ENCODE measurements at places on chromosomes 2 and 18.

DNA sequence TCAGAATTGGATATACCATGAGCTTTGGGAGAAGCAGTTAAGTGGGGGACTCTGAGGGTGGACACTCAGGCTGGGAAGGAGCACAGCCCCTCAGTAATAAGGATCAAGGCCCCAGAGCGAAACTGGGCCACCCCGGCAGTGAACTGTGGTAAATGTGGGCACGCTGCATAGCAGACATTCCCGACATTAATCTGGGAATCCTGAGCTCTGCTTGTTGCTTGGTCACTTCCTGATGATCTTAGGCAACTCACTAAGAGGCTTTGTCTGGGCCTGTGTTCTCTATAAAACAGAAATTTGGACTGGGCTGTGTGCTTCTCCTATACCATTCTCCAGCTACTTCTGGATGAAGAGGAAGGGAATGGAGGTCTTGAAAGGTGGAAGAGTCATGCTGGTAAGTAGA lies 4.8 kb downstream of the TGFBRAP1 start:
- no peak for DNase-seq

GRCh38 chr2:199602271-199602895 lies 144.6 kb upstream of the SATB2 start:
- DNase-seq, result no peak

DNA sequence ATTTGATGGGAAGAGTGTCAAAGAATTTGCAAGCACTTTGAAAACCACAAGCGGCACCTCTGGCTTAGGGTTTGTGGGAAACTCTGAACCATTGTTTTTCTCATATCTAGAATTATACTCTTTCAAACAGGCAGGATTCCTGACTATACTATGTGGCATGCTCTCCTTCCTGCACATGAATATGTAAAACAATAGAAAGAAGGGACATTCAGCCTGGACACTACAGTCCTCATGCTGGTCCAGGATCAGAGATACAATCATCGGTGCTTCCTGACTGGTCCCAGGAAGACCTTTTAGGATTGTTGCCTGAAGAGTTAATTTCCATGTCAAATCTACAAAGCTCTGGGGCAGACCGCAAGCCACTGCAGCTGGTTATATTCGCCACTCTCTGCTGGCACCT lies 55.7 kb upstream of the RASGRP3 start:
- DNase-seq, result no peak

DNA sequence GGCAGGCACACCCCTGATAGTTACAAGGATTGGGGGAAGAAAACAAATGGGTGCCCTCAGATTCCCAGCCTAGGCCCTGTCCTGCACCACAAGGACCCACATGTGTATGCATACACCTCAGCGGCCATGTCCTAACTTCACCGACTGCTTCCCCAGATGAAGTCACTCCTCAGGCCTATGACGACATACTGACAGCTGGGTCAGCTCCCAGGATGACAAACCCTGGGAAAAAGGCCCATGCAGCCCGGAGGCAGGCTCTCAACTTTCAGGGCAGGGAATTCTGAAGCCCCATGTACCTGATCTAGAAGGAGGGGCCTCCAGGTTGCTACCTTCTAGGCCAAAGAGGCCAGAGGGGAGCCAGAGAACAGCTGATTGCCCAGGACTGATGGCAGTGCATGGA lies 11.0 kb upstream of the PLEKHM3 start:
- no peak for DNase-seq

- DNase-seq, result no peak
Observed at GRCh38 chr2:23625726-23626125, 240.7 kb downstream of the KLHL29 start.

DNA sequence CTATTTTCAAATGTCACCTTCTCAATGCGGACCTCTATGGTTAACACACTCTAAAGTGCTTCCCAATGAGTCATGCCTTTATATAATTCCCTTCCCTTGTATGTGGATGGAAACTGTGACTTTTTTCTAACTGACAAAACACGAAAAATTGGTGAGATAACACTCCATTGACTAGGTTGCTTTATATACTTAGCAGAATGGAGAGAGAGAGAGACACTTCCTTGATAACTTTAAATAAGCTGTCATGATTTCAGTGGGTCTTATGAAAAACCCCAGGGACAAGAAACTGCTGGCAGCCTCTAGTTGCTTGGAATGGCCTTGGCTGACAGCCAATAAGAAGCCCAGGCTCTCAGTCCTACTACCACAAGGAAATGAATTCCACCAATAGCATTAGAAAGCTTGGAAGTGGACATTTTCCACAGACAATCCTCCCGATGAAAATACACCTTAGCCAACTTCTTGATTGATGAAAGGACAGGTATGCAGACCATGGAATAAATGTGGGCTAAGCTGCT lies 322.2 kb downstream of the ZNF804A start:
- no peak for DNase-seq

GRCh38 chr2:96250188-96250587 lies 15.6 kb downstream of the TMEM127 start:
- DNase-seq, result no peak

DNA sequence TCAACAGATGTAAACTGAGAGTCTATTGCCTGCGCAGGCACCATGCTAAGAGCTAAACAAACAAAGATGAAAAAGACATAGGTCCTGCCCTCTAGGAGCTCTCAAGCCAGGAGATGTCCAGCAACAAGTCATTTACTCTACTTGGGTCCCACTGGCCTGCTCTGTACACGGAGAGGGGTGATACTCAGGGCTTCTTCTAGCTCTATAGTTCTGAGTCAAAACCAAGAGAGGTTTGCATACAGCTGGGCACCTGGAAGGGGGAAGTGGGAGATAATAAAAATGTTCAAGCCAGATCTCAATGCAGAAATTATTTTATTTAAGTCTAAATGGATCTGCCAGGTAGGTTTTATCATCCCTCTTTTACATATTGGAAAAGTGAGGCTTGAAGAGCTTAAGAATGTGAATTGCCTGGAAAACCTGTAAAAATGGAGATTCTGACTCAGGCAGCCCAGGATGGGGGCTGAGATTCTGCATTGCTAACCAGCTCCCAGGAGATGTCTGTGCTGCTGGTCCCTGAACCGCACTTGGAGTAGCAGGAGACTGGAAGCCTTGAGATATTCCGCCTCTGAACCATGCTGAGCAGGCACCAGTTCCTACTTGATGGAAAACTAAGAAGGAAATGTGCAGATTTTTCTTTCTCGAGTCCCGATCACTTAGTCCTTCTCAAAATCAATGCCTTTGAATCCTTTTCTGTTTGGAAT lies 201.1 kb downstream of the PRKCE start:
- no peak for DNase-seq

DNA sequence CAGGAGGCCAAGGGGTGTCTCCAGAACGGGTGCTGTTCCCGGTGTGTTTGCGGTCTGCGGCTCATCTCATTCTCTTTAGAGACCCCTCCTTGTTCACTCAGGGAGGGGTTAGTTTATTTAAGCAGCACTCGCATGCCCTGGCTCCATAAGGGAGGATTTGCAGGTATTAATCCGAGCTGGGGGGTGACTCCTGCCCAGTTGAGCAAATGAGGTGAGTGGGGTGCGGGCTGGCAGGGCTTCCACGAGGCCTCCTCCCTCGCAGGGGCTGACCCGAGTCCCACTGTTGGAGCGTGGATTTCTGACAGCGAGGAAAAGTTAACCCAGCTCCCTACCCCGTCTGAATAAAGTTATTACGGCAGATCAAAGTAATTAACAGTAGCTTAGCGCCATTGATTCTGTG lies 371.8 kb upstream of the SALL3 start:
- DNase-seq, result no peak

DNA sequence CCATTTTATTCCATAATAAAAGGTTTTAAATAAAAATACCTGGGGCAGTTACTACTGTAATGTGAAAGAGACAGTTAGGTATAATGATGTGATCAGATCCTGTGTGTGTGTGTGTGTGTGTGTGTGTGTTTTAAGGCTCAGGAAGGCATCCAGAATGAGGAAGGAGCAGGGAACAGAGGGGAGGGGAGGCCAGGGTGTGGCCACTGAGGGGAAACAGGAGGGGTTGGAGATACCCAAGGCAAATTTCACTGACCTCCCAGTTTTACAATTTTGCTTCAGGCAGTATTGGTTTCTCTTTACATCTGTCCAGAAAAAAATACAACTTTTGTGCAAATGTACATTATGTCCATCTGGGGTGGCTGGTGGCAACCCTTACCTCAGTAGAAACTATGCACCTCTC lies 163.5 kb upstream of the FBXO11 start:
- DNase-seq, result no peak

DNA sequence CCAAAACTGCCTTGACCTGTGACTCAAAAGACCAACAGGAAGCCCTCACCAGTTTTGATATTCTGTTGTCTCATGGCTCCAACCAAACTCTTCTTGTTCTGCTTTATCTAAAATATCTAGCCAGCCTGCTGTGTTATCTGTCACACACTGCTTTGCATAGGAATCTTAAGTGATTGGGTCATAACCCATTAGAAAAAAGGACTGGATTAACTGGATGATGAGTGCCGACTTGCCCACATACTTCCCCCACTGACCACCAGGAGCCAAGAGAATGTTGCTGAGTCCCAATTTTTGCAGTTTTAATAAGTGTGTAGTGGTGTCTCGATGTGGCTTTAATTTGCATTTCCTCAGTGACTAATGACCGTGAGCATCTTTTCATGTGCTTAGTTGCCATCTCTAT lies 6.5 kb downstream of the MOGAT1 start:
- DNase-seq, result no peak

DNA sequence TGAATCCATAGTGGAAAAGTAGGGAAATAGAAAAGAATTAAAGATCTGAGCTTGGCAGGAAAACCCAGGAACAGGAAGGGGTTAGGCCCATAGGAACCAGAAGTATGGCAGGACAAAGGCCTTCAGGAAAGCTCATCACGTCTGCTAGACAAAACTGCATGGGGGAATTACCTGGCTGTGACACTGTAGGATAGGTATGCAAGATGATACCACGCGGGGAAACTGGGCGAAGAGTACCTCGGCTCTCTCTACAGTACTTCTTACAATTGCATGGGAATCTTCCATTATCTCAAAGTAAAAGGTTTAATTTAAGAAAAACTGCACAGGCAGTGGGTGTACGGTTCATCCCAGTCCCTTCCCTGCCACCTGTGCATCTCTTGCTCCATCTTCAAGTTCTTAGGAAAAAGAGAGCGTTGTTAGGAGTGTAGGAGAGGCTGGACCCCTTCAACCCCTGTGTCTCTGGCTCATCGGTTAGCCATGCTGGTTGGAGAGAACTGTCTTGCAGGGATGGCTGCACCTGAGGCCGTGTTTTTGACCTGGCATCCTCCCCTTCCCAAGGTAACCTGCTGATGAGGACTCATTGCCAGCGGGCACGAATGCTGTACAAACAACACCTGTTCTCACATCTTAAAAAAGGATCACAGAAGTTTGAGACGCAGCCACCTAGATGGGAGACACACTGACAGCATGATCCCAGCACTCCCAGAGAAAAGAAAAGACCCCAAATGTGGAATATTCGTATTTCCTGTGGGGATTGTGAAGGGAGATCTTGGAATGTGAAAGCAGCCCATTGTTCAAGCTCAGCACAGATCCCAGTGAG lies 120.5 kb upstream of the COPS8 start:
- no peak for DNase-seq

- no peak for DNase-seq
Observed at GRCh38 chr2:223921204-223921603, 23.9 kb downstream of the WDFY1 start.

DNA sequence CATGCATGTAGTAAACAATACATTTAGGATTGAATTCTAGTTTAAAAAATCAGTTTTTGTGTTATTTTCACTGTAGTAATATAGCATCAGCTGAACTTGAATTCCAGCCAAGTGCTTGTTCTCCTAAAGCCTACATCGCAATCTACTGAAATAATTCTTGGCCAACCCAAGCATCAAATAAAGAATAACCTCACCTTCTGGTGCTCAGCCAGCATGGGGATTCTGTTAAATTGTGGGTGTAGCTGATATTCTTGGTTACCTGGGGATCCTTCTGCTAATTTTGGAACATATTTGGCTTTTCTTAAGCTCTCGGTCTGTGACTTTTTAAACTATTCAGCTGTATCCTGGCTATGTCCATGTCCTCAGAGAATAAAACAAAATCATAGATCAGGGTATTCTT lies 248.8 kb downstream of the NRXN1 start:
- no peak for DNase-seq

DNA sequence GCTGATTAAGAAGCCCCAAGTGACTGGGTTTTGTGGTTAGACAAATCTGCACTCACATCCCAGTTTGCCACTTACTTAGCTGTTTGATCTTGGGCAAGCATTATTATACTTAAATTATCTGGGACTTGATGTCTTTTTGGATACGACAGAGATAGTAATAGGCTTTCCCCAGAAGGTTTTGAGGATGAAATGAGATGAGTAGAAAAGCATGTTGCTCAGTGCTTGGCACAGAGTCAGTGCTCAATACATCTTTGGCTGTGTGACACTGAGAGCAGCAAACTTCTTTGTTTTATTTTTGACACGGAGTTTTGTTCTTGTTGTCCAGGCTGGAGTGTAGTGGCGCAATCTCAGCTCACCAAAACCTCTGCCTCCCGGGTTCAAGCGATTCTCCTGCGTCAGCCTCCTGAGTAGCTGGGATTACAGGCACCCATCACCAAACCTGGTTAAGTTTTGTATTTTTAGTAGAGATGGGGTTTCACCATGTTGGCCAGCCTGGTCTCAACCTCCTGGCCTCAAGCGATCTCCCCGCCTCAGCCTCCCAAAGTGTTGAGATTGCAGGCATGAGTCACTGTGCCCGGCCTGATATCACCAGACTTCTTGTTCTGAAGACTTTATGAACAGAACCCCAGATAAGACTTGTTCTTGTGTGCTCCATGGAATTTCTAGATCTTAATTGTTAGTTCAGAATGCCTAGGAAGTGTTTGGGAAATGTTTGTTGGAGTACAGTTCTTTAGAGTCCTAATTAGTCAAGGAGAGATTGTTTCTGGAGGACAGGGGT lies 521.2 kb downstream of the SLC4A3 start:
- no peak for DNase-seq

DNA sequence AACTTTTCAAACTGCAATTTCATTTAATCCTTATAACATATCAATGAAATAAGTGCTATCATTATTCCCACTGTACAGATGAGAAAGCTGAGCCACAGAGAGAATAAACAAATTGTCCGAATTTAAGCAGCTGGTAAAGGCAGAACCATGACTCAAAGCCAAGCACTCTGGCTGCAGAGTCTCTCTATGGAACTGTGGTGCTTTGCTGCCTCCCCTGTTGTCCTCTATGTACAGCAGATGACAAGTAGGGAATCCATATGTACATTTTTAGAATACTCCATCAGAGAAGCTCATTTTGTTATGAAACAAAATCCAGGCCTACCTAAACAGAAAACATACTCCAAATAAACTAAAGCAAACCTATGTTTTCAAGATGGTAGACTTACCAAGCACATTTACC lies 45.1 kb downstream of the FARSB start:
- DNase-seq, result no peak

DNA sequence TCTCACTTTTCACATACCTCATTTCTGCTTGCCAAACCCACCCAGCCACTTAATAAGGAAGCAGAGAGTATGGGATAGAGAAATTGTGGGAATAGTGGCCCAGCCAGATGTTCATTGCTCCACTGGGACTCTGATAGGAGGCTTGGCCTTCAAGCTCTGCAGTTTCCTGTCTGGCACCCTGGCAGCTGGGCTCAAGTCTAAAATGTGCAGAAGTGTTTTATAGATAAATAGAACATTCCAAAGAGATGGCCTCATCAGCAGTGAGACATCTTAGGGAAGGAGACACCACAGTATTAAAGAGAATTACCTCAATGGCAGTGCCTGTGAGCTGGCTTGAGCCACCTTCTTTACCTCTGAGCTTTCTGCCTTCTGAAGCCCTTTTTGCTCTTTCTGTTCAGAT lies 24.7 kb downstream of the COPS7B start:
- DNase-seq, result no peak

All from stimulated activated CD4-positive, alpha-beta T cell treated with anti-CD3 and anti-CD28 coated beads, Interleukin-15, amount 100 ng/mL, for 1 hour (primary cell).